Stimulated activated CD4-positive, alpha-beta T cell treated with anti-CD3 and anti-CD28 coated beads, Interleukin-4, amount 100 ng/mL, for 1 hour (primary cell): ENCODE measurements at places on chromosomes 7 and 10.

DNA sequence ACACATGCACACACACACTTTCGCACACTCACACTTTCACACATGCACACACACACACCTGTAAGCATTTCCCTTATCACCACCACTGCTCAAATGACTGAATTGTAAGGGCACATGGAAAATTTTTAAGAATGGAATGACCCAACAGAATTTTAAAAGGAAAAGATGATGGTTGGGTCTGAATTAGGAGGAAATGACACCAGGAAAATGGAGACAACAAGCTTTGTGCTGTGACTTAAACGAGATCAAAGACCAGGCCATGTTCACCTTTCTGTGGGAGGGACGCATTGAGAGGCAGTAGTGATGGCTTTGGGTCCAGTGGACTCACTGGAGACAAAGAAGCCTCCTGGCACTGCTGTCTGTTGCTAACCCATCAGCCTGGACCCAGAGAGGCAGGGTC, 16.7 kb upstream of the C10orf71 start:
- no peak for DNase-seq

- DNase-seq = no peak
Observed at GRCh38 chr7:140383954-140384713, 14.2 kb downstream of the SLC37A3 start.

DNA sequence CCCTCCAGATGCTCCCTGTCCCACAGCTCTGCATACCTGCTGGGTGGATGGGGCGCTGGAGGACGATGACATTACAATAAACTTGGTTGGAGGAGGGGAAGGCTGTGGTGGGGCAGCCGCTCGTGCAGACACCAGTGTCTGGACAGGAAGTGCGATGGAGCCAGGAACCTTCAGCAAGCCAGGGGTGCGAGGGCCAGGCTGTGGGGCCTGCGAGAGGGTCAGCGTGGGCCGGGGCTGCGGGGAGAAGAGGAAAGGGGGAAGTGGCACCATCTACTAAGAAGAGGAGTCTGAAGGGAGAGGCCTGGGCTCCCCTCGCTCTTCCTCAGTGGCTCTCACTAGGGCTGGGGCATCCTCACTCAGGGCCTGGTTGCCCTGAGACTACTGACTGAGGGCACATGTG, 6.4 kb downstream of the AP4M1 start:
- no peak for DNase-seq

- no peak for DNase-seq
Observed at GRCh38 chr7:16638282-16639280, 7.0 kb downstream of the ANKMY2 start.

GRCh38 chr7:6161463-6162330, 110.7 kb downstream of the CYTH3 start:
- no peak for DNase-seq

GRCh38 chr10:128046953-128047290, 79.3 kb downstream of the MKI67 start:
- DNase-seq = no peak

GRCh38 chr10:110762109-110762848, 109.4 kb upstream of the PDCD4 start:
- no peak for DNase-seq

- DNase-seq = no peak
Observed at GRCh38 chr7:102934239-102934638, 21.4 kb downstream of the LRRC17 start.

- DNase-seq = no peak
Observed at GRCh38 chr10:88108115-88108610, 244.7 kb downstream of the PTEN start.

- DNase-seq = no peak
Observed at GRCh38 chr10:86598151-86598550, 56.2 kb upstream of the OPN4 start.

DNA sequence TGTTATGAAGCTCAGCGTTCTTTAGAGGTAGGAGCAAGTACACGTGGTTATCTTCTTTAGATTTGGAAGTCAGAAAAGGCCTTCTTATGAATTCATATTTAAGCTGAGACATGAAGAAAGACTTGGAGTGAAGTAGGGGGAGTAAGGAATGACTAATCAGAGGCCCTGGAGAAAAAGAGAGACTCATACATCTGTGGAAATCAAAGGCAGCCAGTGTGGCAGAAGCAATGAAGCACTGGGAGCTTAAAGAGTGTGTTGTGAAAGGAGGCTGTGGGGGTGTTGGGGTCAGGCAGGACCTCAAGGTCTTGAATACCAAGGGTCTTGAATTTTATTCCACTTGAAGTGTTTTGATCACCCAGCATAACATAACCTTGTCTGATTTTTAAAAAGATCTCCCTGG, 35.7 kb upstream of the FGL2 start:
- no peak for DNase-seq

DNA sequence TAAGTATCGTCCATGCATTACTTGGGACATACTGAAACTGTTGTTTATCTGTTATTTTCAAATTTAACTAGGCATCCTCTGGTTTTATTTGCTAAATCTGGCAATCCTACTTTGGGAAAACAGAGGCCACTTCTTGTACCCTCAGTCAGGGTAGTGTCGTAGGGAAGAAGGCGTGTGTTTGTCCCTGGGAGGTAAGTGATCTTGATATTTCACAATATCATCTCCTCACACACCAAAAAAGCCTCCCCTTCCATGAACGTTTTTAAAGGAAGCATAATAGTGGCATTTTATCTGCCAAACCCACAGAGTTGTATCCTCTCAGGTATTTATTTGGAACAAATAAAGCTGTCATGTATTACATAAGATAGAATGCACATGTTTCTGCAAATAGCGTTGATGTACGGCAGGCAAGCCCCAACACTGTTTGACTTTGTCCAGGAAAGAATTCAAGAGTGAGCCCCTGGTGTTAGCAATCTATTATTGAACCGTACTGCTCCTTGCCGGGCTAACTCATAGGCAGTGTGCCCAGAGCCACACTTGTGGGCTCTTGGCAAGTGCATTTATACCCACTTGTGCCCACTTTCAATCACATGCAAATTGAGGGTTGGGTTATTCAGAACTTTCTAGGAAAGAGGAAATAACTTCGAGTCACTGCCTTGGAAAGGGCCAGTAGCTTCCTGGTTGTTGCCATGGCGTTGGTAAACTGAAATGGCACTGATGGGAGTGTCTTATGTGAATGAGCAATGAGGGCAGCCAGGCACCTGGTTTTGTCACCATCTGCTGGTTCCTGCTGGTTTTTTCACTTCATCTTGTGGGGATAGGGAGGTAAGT, 266.0 kb downstream of the USP6NL start:
- DNase-seq = no peak

DNA sequence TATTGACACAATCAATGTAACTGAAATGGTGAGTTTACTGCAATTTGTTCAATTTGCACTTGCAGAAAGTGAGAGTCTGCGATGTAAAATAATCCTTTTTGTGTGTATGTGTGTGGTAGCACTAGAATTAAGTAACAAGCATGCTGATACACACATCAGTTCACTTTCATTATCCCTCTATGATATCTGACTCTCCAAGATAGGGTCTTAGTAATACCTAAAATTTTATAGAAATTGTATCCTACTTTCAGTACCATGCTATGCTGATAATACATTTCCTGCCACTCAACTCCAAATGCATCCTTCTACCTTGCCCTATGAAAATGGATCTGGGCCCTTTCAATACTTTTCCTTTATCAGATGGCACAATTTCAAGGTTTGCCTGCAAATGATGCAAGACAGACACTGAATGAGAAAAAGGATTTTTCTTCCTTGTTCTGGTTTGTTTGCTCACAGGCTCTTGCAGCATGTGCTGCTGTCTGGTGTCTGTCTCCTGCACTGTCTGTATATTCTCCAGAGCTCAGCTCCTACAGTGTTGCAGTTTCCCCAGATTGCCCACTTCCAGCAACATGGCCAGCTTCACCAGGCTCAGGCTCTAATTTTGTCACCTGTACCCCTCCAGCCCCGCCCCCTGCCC, 297.9 kb upstream of the HGF start:
- no peak for DNase-seq

DNA sequence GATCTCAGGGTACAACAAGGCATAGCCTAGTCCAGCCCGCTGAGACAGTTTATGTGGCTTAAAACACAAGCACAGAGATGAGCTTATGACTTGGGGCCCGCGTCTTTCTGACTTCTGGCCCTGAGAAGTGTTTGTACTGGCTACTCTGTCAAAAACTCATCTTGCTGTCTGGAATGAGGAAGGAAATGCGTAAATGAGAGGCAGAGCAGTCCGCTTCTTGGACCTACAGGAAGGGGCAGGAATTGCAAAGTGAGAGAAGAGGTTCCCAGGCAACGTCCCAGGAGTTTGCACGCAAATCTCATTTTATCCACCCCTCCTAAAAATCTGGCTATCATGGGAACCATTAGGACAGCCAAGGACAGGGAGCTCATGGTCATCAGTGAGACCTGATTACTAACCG, 5.5 kb downstream of the ANXA11 start:
- DNase-seq = no peak

- no peak for DNase-seq
Observed at GRCh38 chr7:66088861-66089838, 13.5 kb downstream of the ASL start.

DNA sequence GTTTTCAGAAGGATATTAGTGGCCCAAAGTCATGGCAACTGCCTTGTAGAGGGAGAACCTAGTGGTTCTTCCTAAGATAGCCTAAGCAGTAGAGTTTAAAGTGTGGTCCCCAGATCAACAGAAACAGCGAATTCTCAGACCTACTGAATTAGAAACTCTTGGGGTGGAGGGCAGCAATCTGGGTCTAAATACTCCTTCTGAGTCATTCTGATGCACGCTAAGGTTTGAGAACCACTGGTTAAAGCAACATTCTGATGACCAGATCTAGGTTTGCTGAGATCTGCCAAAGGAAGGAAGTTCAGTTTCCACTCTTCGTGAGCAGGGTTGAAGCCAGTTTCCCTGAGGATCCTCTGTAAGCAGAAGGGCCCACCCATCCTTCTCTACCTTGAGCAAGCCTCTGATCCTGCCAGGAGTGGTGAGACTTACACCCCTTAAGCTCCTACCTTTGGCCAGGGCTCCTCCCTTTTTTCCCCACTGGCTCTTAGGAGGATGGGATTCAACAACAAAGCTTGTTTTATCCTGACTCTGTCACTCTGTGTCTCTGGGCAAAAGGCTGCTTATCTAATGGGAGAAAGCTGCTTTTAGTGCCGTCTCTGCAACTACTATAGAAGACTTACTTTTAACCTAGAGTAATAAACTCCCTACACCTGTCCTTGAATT, 26.8 kb upstream of the TRUB1 start:
- DNase-seq = no peak

DNA sequence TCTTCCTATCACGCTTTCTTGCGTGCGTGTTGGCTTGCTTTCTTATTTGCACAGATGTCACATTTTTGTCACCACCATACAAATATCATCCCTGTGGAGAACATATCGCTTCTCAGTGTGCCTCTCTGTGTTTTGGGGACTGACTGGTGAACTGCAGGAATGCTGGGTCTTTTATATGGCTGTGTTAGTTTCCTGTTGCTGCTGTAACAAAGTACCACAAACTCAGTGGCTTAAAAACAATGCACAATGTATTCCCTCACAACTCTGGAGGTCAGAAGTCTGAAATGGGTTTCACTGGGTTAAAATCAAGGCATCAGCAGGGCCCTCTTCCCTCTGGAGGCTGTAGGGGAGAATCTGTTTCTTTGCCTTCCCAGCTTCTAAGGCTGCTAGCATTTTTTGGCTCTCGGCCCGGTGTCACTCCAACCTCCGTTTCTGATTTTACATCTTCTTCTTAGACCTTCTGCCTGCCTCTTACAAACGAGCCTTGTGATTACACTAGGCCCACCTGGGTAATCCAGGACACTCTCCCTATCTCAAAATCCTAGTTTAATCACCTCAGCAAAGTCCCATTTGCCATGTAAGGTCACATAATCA, 82.0 kb downstream of the LRMDA start:
- no peak for DNase-seq

- DNase-seq = no peak
Observed at GRCh38 chr7:30453921-30454320, 24.7 kb downstream of the NOD1 start.

- no peak for DNase-seq
Observed at GRCh38 chr10:30270247-30270646, 78.8 kb downstream of the MTPAP start.

DNA sequence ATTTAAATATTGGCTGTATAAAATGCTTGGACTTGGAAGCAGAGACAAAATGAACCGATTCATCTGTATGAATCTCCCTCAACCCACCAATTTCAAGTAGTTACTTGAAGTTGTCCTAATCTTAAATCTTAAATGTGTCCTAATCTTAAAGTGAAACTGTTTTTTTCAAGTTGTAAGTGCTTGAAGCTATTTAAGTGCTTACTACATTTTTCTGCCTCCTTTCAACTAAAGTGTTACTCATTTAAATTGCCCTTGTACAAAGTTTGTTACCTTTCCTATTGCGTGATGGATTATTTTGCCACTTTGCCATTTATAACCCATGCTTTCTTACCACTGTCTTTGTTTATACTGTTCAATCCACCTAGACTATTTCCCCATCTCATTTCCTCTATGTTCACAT, 2.8 kb downstream of the BCAP29 start:
- DNase-seq = no peak

GRCh38 chr7:23964715-23965114, 254.7 kb downstream of the STK31 start:
- no peak for DNase-seq
